ENCODE measurements at places on chromosomes 16 and 17. TPM values are rescaled to one million over a fixed set of nuclear protein-coding genes. Genes with fewer than 3 reads are reported as not detected.

Gene MYH3
- total RNA-seq: 1.9 TPM

GRCh38 chr16:70526403-70526802 is 2.8 kb downstream of the SF3B3 start:
- no peak for ATAC-seq

Gene EPX
- total RNA-seq: not detected

Gene MYOCD
- total RNA-seq: 93.0 TPM

- ATAC-seq: no peak
Observed at GRCh38 chr17:32878211-32878610, 1.3 kb upstream of the MYO1D start.

DNA sequence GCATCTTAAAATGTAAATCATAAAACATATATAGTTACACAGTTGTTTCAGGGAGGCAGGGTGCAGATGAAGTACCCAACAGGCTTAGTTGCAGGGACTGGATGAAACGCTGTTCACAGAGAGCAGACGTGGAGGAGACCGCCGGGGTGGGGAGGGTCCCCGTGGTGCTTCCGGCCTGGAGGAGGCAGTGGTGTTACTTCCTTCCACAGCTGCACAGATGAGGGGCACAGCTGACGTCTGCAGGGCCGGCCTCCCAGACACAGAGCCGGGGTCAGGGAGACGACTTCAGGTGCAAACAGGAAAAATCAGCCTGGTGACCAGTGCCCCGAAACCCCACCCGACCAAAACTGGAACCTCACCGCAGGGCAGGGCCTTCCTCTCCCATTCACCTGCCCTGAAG is 17.1 kb downstream of the SPIRE2 start:
- no peak for ATAC-seq

DNA sequence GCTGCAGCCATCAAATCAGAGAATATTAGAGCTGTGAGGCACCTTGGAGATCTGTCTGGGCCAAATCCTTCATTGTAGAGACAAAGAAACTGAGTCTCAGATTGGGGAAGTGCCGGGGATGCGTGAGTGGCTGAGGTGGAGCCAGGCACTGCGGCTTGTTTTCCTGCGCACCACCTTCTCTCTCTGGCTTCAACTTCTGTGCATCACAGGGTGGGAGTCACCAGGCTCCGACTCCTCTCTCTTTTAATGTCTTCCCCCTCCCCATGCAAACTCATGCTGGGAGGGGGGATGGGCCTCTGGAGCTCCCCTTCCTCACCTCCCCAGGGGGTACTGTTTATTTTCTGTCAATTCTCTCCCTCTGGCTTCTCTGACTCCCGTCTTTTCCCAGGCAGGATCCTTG is 8.7 kb upstream of the ETV4 start:
- ATAC-seq: no peak

DNA sequence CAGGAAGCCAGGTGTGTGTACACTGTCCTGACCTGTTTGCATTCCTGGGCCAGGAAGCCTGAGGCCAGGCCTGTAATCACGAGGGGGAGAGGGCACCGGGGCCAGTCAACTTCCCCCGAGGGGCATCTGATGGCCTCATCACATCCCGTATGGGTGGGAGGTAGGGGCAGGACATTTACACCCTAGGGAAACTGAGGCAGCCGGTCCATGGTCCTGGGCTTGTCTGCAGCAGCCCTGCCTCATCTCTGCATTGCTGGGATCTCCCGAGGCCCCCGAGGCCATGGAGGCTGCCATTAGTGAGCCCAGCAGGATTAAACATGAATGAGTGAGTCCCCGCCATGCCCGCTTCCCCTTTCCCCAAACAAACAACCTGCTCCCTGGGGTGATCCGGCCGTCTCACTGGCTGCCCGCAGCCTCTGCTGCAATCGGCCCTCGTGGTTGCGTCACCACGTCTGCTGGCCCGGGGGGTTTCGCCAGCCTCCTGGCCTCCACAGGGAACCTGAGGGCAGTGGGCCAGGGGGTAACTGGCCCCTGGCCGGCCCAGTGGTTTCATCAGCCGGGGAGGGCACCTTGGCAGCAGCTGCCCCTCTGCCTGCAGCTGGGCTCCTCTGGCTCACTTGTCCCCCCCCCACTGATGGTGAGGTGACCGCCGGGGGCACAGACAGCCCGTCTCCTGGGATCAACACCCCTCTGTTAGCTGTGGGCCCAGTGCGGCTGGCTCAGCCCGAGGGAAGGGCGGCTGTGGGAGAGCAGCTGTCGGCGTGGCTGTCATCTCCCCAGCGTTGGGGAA is 88.3 kb upstream of the GSE1 start:
- ATAC-seq: peak; percentile 11

DNA sequence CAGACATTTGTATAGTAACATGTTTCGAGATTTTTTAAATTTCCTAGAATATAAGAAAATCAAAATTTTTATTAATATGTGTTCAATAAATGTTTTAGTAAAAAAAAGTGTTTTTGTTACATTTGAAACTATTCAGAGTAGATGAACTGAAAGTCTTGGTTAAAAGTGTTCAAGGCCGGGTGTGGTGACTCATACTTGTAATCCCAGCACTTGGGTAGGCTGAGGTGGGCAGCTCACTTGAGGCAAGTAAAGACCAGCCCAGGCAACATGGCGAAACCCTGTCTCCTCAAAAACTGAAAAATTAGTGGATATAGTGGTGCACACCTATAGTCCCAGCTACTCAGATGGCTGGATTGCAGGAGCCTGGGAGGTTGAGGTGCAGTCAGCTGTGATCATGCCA is 16.8 kb upstream of the PHKG2 start:
- no peak for ATAC-seq

DNA sequence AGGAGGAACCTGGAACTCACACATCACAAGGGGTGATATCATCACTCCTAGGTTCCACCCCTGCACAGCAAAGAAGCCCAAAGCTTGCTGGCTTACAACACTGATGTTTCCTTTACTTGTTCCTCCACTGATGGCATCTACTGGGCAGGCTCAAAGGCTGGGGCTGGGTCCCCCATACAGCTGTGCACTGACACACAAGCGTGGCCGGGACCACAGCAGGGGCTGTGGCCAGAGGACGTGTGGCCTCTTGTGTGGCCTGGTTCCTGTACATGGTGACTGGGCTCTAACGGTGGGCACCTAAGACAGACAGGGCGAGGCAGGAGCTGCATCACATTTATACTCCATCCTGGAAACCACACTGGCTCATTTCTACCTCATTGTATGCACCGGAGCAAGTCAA is 264.4 kb upstream of the FOXF1 start:
- no peak for ATAC-seq

GRCh38 chr17:3666516-3666915 is 1.9 kb downstream of the TAX1BP3 start:
- ATAC-seq: no peak

GRCh38 chr17:58285422-58285810 is 4.7 kb upstream of the MPO start:
- no peak for ATAC-seq

Gene APOBR
- total RNA-seq: 1.6 TPM

Gene TBX21
- total RNA-seq: 0.94 TPM

GRCh38 chr17:52120465-52120864 is 38.0 kb downstream of the CA10 start:
- no peak for ATAC-seq

Gene PRM2
- not detected for total RNA-seq

Gene GPR139
- total RNA-seq: not detected

- ATAC-seq: no peak
Observed at GRCh38 chr17:10984220-10984619, 146.3 kb upstream of the PIRT start.

Gene CDT1
- not detected for total RNA-seq

DNA sequence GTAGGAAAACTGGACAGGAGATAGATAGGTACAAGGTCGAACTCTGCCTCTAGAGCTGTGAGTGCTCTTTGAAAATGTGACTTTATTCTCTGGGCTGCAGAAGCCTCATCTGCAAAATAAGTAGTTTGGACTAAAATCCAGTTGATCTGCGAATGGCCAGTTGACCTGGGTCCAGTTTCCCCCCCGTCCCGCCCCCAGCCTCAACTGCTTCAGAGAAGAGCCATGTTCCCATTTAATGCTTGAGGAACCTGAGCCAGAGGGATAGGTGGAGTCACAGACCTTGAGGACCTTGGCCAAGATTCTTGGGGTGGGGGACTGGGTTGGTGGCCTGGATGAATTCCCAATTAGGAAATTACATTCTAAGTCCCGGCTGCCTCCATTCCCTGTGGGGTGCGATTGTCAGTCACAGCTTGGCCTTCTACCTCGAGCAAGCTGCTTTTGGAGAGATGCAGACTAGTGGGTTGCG is 14.1 kb downstream of the TBX2 start:
- ATAC-seq: no peak

GRCh38 chr16:87851601-87852000 is 17.7 kb downstream of the SLC7A5 start:
- no peak for ATAC-seq

DNA sequence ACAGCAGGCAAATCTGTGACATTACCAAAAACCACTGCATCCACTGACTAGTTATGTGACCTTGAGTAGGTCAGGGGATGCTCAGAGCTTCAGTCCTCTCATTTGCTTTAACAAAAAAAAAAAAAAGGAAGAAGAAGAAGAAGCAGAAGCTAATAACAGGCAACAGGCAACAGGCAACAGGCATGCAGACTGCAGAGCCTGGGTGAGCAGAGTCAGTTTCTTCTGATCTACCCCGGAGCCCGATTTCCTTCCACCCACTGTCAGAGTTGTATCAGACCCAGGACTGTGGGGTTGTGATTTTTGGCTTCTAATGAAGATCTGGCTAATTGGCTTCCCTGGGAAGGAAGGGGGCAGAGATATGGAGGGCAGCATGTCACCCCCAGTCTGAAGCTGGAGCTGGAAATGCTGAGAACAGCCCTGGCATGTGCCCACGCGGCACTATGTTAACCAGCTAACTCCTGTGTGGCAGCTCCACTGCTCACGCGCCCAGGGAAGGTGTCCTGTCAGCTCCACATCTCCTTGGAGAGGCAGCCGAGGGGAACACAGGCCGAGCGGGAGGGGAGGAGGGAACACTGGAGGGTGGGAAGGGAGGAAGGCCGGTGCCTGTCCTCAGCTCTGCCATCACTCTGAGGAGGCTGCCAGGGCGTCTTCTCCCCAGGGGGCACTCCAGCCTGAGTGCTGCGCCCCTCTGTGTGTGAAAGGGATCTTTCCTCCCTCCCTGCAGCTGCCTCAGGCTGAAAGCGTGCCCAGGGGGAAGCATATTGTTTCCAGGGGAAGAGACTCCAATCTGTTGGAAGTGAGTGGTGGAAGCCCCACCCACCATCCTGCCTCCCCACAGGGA is 17.6 kb downstream of the SRCIN1 start:
- no peak for ATAC-seq

All from gastroesophageal sphincter (tissue), 4 donors.